GM03348 (cell line): ENCODE measurements at places on chromosomes 11 and 22.

DNA sequence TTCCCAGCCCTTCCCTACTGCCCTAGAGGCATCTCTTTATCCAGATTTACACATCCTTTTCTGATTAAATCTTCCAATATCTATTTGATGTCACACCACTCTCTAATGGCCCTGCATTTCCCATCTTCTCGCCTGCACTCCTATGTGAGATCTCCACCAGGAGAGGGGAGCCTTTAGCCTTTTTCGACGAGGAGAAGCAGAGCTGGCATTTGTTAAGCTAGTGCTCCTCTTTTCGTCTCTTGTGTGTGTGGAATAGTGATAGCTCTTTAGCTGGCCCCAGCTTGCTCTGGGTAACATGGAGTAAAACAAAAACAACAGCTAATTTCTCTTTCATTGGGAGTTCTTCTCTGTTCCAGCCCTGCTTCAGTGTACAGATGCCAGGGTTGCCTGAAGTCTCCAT, 536.5 kb downstream of the NTM start:
- DNase-seq = no peak

GRCh38 chr22:41106122-41106968, 14.0 kb downstream of the EP300 start:
- DNase-seq = no peak

- DNase-seq = no peak
These were observed 16.8 kb downstream of the TREH start for GRCh38 chr11:118662401-118663271.

DNA sequence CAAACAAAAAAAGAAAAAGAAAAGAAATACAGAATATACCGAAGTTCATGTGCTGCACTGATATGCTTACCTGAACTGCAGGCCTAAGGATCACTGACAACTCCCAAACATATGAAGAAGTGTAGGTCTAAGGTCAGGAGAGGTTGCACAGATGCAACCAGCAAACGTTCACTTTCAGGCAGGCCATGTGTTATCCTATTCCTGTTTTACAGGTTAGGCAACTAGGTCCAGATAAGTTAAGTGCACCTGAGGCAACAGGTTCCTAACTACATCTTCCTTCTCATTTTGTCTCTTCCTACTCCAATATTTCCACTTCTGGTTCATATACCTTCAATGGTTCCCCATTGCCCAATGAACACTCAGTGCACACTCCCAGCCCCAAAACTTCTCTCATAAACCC, 15.1 kb downstream of the PI4KA start:
- no peak for DNase-seq

DNA sequence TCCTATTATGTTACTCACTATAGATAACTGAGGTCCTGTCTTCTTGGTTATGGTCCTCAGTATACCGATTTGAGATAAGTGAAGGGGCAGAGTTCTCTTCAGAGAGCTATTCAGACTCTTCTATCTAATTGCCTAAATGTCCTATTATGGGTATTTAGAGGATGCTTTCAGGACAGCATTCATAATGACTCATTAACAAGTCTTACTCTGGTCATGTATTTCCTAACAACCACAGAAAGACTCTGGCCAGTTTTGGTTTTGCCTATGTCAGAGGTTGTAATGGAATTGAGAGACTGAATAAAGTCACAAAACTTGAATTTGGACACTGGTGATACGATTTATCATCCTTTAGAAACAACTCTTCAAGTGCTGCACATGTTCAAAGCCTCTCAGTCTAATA, 1233.0 kb downstream of the JRKL start:
- DNase-seq = no peak

DNA sequence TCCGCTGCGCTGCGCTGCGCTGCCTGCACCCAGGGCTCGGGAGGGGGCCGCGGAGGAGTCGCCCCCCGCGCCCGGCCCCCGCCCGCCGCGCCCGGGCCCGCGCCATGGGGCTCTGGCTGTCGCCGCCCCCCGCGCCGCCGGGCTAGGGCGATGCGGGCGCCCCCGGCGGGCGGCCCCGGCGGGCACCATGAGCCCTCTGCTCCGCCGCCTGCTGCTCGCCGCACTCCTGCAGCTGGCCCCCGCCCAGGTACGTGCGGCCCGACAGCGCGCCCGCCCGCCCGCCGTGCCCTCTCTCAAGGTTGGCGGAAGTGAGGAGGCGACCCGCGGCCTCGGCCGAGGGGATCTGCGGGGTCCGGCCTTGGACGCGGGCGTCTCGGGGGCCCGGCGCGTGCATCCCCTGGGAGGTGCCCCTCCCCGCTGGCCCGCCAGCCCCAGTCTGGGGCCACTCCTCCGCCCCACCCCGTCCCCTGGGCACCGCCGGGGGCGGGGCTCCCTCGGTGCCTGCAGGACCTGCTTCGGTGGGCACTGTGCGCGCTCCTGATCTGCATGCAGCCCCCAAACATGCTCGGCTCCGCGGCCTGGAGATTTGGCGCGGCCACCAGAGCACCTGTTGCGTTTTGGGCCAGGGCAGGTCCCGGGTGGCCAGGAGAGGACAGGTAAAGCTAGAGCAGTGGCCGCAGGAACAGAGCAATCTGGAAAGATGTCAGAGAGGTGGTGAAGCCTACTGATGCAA, 429 bp downstream of the VEGFB start:
- peak; percentile 74 for DNase-seq

GRCh38 chr22:47394504-47395440, 632.3 kb downstream of the TBC1D22A start:
- no peak for DNase-seq

DNA sequence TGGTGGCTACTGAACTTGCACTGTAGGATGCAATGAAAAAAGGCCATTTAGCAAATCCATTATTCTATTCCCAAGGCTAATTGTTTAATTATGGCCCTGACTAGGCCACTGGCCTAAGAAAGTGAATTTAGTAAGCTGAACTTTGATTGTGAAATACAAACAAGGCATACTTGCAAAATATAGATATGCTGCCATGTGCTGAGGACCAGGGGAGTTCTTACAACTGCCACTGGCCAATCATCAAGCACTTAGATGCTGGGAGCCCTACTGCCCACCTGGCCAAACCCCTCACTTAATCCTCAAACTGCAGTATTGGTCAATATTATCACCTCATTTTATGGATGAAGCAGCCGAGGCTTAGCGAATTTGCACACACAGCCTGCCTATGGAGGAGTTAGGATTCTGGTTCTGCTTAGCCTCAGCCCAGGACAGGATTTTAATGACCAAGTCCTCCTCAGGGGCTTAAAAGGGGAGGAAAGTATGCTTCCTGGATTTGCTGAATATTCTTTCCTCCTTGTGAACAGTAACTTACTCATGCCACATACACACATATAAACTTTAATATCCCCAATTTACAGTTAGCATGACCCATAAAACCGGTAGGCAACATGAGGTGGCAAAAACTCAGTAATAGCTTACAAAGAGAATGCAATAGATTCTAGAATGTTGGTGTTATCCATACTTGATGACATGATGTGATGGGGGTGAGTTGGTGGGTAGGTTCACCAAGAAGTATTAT, 39.3 kb downstream of the CD44 start:
- DNase-seq = no peak

- no peak for DNase-seq
These were observed 8.7 kb downstream of the CAPN5 start for GRCh38 chr11:77075425-77075905.

DNA sequence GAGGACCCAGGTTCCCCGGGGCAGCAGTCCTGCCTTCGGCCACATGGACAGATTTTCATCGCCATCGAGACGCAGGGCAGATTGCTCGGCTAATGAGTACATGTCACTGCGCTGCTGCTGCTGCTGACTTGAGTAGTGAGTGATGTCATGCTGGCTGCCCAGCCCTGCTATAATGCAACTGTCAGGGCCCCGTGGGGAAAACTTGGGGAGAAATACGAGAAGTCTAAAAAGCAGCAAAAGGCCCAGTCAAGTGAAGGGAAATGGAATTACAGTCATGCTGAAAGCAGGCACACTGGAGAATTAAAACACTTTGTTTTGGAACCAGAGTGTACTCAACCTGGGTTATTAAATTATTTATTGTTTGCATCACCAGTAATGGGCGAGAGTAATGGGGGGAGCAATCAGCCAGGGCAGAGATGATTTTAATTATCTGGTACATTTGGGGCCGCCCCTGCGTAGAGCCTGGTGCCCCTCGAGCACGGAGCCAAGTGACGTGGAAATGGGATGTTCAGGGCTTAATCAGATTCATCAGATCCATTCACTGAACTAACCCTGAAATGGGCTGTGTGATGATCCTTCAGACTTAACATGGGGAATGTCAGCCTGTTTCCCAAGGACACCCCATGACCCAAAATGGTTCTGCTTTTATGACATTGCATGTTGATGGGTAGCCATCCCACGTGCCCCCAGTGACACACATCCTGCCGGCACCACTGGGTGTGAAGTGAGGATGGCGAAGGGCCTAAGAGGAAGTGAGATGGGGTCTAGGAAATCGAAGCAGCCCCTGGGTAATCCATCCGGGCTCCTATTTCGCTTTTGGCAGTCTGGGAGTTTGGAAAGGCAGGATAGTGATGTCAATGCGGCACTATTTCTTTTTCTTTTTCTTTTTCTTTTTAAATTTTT, 241.6 kb upstream of the CADM1 start:
- DNase-seq = no peak

GRCh38 chr11:23732026-23732425, 764.8 kb upstream of the LUZP2 start:
- no peak for DNase-seq

DNA sequence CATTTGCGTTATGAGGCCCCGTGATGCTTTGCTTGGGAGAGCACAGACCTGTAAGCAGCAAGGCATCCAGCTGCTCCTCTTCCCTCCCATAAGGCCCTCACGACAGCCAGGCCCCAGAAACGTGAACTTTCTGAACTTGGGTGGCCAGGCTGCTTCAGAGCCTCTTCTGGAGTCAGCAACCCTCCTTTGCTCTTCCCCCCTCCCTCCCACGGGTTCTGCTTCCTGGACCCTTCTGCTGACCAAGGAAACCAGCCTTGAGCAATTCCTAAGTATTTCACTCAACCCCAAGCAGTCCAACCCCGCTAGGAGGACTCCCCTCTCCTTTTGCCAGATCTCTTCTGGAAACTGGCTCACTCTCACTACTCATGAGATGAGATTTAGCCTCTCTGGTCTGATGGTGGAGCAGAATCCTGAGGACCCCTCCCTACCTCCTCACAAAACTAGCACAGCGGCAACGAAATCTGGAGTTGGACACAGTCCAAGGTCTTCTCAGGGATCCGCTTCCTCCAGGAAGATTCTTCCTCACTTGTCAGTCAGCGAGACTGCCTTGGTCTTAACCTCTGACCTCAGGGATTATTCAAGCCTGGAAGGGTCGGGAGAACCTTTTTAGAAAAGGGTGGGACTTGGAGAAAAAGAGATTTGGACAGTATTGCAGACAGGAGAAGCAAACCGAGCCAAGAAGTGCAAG, 86.2 kb downstream of the UBASH3B start:
- no peak for DNase-seq

DNA sequence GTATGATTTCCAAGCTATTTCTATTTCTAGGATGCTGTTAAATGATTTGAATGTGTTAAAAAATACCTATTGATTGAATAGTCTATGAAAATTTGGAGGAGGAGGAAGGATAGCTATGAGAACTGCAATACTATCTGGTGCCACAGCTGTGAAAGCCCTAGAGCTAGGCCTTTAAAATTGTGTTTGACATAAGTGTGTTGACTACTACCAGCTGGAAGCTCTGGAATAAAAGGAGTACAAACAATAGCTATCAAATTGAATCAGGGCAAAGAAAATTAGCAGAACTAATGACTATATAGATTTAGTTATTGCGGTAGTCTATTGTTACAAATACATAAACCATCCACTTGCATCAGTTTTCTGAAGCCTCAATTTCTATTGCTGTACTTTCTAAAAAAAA, 124.8 kb upstream of the CNTN5 start:
- no peak for DNase-seq

- no peak for DNase-seq
These were observed 125.5 kb upstream of the NECTIN1 start for GRCh38 chr11:119854521-119854920.
